ENCODE measurements at places on chromosomes 11 and 22.

- no peak for DNase-seq
These were observed 12.3 kb downstream of the MS4A4E start for GRCh38 chr11:60230681-60231080.

DNA sequence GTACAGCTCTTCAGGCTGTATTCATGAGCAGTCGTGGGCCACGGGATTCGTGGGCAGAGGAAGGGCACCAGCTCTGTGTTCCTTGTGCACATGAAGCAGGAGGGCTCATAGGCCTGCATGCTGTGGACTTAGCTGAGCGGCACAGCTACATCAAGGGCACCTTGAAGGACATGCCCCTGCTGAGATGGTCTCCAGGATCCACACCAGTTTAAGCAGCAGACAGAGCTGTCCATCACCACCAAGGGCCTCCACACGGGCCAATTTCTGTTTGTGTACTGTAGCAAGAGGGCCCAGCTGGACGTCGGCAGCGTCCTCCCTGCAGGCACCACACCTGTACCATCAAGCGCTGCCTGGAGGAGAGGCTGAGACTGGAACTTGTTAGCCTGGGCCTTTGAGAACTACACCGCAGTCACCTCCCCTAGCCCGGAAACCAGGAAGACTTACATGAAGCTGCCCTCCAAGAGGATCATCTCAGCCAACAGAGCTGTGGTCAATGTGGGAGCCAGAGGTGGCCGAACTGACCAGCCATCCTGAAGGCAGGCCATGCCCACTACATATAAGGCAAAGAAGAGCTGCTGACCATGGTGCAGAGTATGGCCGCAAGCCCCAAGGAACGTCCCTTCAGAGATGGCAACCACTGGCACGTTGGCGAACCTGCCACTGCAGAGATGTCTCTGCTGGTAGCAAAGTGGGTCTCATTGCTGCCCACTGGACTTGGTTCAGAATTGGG, 32.7 kb upstream of the GNB1L start:
- no peak for DNase-seq

GRCh38 chr11:120431633-120432032, 79.9 kb upstream of the GRIK4 start:
- no peak for DNase-seq

DNA sequence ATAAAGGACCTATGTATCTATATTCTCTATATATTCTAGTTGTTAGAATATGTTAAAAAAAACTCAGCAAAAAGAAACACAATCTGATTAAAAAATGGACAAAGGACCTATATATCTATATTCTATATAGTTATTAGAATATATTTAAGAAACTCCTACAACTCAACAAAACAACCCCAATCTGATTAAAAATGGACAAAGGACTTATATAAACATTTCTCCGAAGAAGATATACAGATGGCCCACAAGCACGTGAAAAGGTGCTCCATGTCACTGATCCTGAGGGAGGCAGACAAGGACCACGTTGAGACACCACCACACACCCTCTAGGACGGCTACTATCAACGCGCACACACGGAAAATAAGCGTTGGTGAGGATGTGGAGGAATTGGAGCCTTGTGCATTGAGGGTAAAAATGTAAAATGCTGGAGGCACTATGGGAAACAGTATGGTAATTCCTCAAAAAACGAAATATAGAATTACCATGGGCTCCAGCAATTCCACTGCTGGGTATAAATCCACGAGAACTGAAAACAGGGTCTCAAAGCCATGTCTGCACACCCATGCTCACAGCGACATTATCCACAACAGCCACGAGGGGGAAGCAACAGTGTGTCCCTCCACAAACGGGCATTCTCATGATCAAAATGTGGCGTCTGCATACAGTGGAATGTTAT, 22.7 kb downstream of the YPEL1 start:
- peak; percentile 20 for DNase-seq

GRCh38 chr11:5240458-5240857, 6.2 kb upstream of the HBD start:
- no peak for DNase-seq

DNA sequence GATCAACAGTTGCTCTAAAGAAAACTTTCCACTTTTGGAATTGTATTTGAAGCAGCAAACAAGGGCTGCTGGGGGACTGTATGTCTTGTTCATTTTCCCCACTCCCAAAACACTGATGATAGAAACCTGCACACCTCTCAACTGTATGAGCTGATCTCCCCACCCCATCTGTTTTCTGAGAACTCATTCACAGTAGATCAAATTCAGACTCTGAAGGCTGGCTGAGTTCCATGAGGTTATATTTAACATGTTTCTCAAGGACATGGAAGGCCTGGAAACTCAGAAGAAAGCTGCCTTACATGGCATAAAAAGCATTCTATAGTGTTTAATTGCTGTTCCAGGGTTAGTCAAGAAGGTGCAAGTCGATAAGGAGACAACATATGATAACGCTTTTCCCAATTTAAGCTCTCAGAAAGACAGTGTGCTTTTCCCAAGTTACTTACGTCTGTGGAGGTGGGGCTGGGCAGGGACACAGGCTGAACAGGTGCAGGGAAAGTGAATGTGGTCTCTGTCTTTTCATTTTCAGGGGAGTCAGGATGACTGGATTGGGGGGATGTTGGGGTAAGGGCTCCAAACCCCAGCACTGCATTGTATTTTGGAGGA, 23.0 kb downstream of the LARGE2 start:
- no peak for DNase-seq

DNA sequence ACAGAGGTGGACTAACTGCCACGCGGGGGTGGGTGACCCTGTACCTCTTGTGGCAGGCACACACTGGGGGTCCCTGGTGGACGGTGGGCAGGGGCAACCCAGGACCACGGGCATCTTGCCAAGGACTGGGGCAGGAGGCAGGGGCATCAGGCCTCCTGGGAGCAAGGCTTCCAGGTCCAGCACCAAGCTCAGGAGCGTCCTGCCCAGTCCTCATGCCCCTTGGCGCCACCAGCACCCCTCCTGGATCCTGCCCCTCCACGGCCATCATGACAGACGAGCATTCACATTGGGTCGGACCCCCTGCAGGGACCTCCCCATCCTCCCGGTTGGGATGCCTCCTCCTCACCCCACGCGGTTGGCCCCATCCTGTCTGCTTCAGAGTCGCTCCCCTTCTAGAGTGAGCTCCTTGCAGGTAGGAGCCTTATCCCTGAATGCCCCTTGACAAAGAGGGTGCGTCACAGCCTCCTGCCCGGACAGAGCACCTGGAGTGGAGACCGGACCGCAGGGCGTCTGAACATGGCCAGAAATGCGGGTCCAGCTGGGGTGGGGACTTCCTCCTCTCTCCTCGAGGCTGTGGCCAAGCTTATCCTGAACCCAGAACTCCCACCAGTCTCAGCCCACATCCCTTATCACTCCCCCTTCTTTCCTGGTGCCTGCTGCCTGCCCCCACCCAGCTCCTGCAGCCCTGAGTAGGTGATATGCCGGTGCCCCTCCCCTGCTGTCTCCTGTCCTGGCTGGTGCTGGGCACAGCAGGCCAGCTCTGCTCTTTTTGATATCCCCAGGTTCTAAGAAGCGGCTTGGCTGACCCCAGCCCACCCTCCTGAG, 40.3 kb downstream of the IGF2 start:
- DNase-seq: no peak

DNA sequence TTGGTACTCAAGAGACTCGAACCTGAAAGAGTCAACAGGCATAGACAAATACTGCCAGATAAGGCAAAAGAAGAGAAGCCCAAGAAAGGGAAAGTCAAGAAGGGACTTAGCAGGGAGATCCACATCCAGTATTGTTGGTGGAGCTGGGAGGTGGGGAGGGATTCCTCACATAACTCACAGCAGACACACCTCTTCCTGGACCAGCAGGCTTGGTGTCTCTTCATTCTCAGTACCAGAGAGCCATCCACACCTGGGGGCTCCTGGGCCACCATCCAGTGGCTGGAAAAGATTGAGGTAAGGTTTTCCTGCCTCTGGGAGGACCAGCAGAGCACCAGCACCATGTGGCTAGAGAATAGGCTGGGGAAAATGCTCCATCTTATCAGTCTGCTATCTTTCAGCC, 161.6 kb upstream of the SESN3 start:
- no peak for DNase-seq

- DNase-seq: no peak
These were observed 230.3 kb upstream of the NARS2 start for GRCh38 chr11:78804991-78805390.

DNA sequence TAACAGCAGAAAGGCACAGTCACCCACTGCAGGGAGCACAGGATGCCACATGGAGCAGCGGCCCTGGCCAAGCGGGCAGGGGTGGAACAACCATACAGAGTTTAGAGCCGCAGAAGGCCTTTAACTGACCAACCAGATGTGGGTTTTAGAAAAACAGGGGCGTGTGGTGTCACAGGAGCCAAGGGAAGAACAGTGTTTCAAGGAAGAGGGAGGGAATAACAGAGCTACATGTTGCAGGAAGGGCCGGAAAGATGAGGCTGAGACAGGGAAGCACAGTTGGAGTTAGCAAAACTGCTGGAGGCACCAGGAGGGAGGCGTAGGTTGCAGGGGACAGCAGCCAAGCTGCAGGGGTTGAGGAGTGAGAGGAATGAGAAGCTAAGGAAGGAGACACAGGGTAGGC, 7.8 kb upstream of the NAA40 start:
- no peak for DNase-seq

DNA sequence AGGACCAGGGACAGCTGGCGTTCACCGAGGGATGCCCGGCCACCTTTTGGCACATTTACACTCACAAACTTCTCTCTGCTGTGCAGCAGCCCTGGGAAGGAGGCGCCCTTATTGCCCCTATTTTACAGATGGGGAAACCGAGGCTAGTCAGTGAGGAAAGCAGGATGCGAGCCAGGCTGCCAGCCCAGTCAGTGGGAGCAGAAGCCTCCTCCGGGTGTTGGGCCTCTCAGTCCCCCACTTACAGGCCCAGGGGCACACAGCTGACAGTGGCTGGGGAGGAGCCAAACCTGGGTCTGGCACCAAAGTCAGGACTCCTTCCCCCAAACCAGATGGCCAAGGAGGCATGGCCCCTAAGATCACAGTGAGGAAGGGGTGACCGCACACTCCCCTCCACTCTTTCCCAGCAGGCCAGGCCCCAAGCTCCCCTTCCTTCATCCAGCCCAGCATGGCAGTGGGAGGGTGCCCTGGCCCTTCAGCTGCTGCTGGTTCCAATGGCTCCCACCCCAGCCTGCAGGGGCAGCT, 121.4 kb upstream of the ANO1 start:
- DNase-seq: no peak

- DNase-seq: no peak
These were observed 1.8 kb downstream of the VSIG10L2 start for GRCh38 chr11:125947419-125948277.

DNA sequence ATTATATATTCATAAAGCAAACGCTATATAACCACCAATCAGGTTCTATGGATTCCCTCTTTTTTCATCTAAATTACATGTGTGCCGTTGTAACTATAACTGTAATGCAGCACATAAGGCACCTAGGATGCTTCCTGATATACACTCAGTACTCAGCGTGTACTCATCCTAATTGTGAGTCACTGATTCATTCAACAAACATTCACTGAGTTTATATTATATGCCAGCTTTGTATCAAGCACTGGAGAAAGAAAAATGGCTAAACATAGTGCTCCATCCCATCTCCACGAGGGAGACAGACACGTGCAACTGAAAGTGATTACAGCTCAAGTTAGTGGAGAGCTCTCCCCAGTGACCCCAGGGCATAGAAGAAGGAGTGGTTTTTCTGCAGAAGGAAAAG, 49.9 kb upstream of the SYN3 start:
- no peak for DNase-seq

DNA sequence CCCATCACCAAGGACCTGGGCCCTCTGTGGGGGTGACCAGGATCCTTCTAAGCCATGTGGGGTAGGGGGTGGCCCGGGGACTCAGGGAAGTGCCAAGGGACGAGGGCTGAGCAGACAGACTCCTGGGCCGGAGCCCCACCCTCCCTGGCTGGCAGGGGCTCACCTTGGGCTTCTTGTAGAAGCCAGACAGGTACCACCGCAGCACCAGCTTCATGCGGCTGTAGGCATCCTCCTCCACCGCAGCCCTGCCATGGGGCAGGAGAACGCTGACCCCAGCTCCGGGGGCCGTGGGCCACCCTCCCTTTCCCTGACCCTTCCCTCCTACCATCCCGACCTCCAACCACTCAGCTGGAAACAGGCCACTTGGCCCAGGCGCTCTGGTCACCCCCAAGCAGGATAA, 45.9 kb upstream of the CARS1 start:
- no peak for DNase-seq

- no peak for DNase-seq
These were observed 22.2 kb upstream of the BIRC3 start for GRCh38 chr11:102295045-102295444.

GRCh38 chr22:27223317-27224177, 566.2 kb downstream of the MIAT start:
- no peak for DNase-seq

- no peak for DNase-seq
These were observed 14.3 kb upstream of the ACRV1 start for GRCh38 chr11:125694951-125695350.

GRCh38 chr11:116073854-116074837, 569.9 kb upstream of the CADM1 start:
- no peak for DNase-seq

DNA sequence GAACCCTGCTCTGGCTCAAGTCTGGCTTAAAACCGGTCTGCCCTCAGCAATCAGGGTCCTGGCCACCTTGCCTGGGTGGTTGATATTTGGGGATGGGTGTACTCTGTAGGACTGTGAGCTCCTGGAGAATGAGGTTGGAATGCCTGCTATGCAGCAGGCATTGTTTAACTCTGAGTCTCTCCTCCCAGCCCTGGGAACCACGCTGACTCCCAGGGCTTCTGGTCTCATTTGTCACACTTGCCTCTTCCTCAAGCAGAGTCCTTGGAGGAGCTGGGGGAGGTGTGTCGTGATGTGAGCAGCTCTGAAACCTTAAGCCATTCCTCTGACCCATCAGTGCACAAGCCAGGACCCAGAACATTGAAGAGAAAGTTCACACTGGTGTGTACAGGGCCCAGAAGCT, 340.1 kb downstream of the MN1 start:
- DNase-seq: no peak

DNA sequence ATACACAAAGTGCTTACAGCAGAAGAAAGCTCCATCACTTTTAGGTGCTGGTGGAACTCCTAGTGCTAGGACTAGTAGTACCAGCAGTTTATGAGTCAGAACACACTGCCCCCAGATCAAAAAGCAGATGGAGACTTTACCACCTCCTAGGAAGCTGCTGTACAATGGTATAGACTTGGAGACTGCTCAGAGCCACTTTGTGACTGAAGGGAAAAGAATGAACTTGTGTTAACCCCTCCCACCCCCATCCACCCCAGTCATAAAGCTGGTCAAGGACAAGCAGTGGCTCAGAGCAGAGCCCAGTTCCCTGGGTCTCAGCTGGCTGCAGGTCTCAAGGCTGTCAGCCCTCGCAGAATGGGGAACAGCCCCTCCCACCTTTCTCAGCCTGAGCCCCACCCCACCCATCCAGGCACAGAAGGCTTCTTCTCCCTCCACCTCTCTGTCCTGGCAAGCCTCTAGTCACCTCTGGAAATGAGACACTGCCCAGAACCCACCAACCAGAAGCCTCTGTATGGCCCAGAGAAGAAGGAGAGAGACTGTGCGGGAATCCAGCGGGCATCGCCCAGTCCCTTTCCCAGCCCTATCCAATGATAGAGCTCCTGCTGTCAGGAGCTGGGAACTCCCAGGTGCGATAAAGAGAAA, 23.8 kb downstream of the PACSIN2 start:
- DNase-seq: no peak
